Vagina (tissue), 2 donors: ENCODE measurements at places on chromosomes 6 and 20.

DNA sequence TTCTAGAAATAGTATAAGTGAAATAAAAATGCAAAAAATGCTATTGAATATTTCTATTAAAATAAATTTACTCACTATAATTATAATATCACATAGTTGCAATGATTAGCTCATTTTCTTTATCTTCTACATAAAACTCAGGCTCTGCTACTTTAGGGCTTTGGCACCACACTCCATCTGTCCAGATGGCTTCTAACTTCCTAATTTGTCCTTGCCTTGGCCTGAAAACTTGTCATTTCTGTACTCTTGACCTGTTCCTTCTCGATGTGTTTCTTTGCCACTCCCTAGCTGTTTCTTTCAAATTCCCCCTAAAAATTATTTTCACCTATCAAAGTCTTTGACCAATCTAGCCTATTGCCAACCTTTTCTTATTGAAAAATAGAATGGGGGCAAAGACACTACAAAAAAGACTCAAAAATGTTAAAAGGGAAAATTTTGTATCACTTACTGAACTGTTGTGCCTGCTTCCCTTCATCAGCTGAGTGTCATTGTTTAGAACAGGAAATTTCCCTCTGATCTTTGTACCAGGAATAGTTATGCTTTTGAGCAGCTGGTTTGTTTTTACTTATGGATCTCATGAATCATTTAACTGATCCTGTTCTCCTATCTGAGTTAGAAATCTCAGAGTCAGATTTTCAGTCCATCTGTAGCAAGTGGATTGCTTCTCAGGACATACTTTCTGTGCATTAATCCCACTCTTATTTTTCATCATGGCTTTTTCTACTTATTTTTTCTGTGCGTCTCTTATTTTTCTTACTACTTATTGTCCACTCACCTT is 279.2 kb upstream of the CNR1 start:
- DNase-seq: no peak

DNA sequence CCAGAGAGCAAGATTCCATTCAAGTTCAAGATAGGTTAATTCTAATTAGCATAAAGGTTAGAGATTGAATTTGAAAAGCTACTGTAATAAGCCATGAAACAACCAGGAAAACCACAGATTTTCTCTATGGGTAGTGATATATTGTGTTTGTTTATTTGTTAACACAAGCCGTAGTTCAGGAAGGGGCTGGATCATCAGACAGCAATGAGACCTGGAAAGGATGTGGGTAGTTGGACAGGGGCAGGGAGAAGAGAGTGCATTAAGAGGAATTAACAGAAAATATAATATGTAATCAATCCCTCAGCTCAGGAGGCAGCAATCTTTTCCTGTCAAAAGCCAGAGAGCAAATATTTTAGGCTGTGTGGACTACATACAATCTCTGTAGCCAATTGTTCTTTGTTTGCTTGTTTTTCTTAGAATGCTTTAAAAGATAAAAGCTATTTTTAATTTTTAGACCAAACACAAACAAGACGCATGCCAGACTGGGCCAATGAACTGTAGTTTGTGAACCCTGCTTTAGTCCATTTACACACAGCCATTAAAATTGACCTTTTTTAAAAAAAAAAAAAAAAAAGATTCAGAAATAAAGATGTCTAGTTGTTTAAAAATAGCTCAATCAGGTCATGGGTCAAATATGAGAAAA is 398.7 kb upstream of the MARCKS start:
- no peak for DNase-seq

DNA sequence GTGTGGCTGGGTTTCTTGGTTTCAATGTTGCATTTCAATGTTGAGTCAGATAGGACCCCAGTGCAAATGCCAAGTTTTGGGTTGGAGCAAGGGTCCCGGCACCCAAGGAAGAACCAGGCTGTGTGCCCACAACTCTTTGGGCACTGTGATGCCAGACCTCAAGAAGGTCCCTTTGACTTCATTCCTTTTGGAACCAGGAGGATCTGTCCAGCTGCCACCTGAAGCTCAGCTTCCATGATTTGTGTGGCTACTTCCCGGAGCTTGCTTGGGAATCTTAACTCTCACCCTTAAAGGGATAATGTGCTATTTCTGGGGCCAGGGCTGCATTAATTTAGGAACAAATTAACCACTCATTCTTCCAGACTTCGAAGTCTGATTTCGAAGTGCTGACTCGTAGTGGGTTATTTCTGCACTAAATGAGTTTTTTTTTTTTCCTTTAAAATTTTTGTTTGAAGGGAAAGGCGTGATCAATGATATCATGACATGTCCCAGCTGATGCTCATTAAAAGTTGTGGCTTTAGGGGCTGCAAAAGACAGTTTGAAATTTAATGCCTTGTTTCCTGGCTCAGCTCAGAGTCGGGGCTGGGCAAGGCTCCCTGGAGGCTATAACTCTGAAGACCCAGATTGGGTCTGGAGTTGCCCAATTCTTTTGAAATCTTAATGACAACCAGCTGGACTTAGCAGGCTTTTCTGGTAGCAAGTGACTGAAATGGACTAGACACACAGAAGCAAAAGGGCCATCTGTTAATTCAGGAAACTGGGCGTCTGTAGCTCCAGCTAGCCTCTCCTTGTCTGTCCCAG is 24.0 kb upstream of the PHACTR3 start:
- DNase-seq: no peak

DNA sequence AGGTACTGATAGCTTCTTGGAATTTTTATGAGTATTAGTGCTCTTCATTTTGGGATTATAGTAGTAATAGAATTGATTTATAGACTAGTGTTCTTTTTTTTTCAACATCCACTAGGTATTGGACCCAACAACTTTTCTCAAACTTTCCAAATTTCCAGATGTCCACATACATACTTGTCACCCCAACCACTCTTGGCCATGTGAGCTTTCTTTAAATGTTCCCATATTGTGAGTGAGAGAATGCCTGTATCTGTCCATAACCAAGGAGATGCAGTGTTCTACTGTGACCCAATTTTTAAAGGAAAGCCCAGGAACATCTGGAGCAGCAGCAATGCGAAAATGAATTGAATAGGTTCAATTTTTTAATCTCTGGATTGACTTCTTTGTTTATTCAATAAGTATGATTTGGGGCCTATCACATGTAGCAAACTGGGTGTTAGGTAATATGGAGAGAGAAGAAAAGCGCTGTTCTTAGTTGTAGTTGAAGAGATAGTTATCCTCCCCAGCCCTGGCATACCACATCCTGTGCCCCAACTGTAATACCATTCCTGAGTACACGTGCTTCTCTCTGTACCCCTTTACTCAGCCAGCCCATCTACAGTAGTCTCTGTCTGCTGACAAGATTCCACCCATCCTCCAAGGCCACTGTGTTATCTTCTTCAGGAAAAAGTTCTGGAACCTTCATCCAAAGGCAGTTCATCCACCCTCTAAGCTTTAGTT is 116.8 kb upstream of the SUPT3H start:
- no peak for DNase-seq

DNA sequence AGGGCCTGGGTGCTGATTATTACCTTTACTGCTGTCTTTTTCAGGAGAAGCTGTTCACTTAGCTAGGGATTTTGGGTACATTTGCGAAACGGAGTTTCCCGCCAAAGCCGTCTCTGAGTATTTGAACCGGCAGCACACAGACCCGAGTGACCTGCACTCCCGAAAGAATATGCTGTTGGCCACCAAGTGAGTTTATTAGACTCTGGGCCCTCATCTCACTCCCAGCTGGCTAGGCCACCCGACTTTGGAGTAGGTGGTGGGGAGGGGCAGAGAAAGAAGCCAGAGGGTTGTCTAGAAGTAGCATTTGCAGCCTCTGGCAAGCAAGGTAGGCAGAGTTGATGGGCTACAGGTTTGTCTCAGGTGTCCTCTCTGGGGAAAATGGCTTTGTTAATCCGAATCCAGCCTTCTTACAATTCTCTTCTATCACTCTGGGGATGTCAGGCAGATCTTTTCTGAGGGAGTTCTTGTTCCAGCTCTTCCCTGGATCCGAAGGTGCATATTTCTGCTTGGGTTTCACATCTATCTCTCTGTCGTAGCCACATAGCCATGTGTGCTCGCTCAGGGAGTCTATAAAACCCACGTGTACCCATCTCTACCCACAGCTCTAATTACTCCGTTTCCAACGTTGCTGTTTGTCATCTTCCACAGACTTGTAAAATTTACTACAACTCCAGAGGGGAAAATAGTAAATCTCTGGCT is 21.6 kb downstream of the TFAP2B start:
- no peak for DNase-seq

- no peak for DNase-seq
These were observed 159.8 kb upstream of the ECI2 start for GRCh38 chr6:4295058-4295782.

DNA sequence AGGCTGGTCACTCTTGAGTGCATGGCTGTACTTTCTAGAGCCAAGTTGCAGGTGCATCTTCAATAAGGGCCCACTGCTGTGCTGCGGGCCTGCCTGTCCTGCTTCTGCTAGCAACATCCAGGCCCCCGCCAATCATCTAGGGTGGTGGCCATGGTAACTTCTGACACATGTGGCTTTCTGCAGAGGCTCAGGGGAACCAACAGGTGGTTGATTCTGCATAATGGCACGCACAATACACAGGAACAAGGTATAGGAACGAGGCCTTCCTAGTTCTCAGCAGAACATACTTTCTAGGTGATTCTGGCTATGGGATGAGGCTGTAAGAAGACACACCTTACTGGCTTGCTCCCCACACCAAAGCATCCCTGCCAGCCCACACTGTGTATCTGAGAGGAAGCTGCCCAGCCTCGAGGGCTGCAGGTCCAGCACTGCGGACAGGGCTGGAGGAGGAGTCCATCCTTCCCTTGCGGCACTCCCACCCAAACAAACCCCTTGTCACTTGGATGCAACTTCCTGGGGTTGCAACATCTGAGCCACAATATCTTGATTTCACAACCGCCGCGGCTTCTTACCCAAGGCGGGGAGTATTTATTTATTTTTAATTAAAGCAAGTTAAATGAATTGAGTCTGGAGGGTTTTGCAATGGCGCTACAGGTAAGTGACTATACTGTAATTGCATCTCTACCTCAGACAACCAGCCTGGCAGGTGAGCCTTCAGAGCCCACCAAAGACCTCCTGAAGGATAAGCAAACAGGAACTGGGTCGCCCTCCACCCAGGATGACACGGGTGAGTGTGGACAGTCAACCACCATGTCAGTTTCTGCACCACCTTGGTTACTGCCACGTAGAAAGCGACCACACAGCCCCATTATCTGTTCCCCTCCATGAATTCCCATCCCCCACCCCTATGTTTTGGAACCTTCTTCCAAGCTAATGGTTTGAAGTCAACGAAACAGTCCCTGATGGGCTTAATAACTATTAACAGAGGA is 49.6 kb downstream of the SULF2 start:
- DNase-seq: no peak

DNA sequence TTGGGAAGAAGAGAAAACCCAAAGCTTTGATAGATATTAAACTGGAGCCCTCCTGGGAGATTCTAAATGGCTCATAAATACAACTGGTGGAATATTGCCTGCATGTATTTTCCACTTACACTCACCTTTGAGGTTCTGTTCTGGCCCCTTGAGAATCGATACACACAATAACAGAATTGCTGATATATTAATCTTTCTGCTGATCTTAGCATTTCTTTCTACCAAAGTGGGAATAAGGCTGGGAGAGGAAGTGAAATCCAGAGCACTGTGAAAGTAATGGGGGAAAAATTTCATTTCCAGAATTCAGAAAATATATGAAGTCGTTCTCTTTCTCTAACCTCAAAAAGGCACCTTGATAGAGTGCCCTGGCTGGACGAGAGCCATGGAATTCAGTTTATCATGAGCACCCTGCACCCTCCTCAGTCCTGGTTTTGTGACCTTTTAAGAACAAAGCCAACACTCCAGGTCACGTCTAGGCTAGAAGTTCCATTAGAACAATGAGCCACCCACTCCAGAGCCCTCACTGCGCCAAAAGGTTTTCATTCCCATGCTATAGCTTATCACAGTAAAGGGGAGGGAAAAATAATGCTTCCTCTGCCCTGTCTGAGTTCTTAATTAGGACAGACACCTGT is 244.5 kb downstream of the CD83 start:
- DNase-seq: no peak

GRCh38 chr6:139029470-139030227 is 1.1 kb downstream of the ABRACL start:
- DNase-seq: no peak

DNA sequence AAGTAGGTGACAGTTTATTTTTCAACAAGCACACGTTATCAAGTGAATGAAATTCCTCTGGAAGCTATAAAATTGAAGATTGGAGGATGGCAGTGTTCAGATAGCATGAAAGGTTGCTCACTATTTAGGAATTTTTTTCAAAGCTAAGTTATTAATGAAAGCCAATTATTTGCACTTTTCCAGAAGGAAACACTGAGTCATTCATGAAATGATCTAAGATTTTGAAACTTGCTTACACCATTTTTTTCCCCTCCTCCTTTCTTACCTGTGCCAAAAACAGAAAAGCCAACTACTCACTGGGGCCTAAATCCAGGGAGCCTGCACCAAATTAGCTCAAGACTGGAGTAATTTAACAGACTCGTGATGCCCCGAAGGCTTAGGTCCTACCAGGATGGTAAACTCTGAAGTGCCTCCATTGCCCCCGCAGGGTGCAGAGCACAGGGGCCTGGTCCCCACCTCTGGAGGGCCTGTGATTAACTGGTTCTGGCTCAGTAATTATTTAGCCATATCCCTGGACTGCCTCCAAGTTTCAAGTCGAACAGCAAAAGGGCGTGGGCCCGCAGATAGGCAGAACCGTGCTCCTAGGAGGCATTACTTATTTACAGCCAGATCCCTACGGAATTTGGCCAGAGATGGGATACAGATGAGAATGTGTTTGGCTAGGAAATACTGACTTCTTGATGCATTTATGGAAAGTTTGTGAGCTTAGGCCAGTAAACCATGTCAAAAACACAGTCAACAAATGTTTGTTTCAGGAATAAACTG is 28.0 kb upstream of the ZNF217 start:
- DNase-seq: no peak

- DNase-seq: no peak
These were observed 783 bp downstream of the LRRC73 start for GRCh38 chr6:43509142-43509983.

- no peak for DNase-seq
These were observed 18.7 kb downstream of the ADRM1 start for GRCh38 chr20:62321521-62321948.

- DNase-seq: no peak
These were observed 69.0 kb upstream of the STXBP5 start for GRCh38 chr6:147135211-147135681.

DNA sequence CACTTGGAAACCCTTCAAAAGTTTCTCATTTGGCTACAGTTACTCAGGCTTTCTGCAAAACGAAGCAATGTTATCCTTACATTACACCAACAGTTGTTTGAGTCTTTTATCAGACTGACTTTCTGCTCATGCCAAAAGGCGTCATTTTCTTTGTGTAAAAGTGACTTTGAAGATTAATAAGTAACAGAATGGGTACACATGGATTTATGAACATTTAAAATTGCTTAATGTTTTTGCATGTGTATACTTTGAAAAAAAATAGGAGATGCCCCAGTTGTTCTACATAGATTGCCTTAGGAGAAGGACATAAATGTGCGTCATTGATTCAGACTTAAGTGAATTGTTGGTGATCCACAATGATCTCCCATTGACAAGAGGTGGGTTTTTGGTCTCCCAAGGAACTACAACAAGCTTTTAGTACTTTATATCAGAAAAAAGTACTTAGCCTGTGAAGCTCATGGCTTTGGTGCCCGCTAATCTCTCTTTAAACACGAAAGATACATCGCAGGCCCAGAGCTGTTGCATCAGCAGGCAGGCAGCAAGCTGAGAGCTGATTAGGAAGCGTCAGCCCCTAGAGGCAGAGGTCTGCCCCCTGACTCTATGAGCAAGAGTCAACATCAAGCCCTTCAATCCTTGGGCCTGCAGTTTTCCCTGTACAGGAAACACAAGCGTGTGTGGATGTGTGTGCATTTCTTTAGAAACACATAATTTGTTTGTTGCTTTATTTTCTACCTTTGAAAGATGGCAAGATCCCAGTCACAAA is 45.9 kb downstream of the SLC22A3 start:
- DNase-seq: no peak

- DNase-seq: no peak
These were observed 1444.3 kb upstream of the ADGRB3 start for GRCh38 chr6:67190733-67191132.
